Left renal cortex interstitium (tissue), 4 donors: ENCODE measurements at places on chromosomes 12 and 14. TPM values are rescaled to one million over a fixed set of nuclear protein-coding genes. Genes with fewer than 3 reads are reported as not detected.

ETNK1 gene
- 62.1 TPM for polyA plus RNA-seq

CD27 gene
- 2.5 TPM for polyA plus RNA-seq

PTGDR gene
- 0.92 TPM for polyA plus RNA-seq

ELK3 gene
- 60.3 TPM for polyA plus RNA-seq

RIPK3 gene
- 2.6 TPM for polyA plus RNA-seq

CCDC184 gene
- polyA plus RNA-seq: 0.81 TPM

OTUB2 gene
- 4.2 TPM for polyA plus RNA-seq

DLK1 gene
- 5.8 TPM for polyA plus RNA-seq

BDKRB1 gene
- 0.66 TPM for polyA plus RNA-seq

TRHDE gene
- 25.9 TPM for polyA plus RNA-seq

ZDHHC22 gene
- 0.56 TPM for polyA plus RNA-seq

NKX2-1 gene
- not detected for polyA plus RNA-seq

GOLGA3 gene
- 24.1 TPM for polyA plus RNA-seq

AQP6 gene
- 21.9 TPM for polyA plus RNA-seq

TEX52 gene
- 2.3 TPM for polyA plus RNA-seq

P2RX7 gene
- 1.0 TPM for polyA plus RNA-seq

ERBB3 gene
- polyA plus RNA-seq: 57.6 TPM

BCL2L14 gene
- polyA plus RNA-seq: 0.30 TPM

ACSM4 gene
- not detected for polyA plus RNA-seq

COX8C gene
- polyA plus RNA-seq: 1.3 TPM

KRT79 gene
- polyA plus RNA-seq: not detected

PAH gene
- 43.0 TPM for polyA plus RNA-seq

RHEBL1 gene
- polyA plus RNA-seq: 1.5 TPM

COA8 gene
- polyA plus RNA-seq: 47.4 TPM

KCNH5 gene
- polyA plus RNA-seq: 0.08 TPM

PIK3C2G gene
- 4.5 TPM for polyA plus RNA-seq

GNB3 gene
- polyA plus RNA-seq: 4.3 TPM

MYF5 gene
- polyA plus RNA-seq: not detected
